ENCODE measurements at places on chromosomes 16 and 17. TPM values are rescaled to one million over a fixed set of nuclear protein-coding genes. Genes with fewer than 3 reads are reported as not detected.

- peak; percentile 62 for ATAC-seq
Measured at GRCh38 chr16:88770461-88771293, 14.3 kb downstream of the PIEZO1 start.

DNA sequence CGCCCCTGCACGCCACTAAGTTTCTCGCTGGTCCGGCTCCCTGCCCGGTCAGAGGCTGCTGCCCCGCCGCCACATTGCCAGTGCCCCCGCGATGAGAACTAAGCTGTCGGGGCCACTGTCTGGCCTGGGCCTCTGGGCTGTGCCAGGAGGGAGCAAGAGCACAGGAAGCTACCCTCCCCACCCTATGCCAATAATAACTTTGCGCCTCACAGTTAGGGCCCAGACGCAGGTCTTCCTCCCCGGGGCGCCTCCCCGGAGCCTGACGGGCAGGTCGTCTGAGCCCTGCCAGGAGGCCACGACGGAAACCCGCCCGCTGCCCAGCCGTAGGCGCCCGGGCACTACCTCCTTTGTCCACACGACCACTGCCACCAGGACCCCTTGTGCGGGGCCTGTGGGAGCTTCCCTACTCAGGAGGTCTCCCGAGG is 1.5 kb downstream of the ZFPM1 start:
- ATAC-seq: no peak

The PIEZO1 gene
- 114 TPM for total RNA-seq

DNA sequence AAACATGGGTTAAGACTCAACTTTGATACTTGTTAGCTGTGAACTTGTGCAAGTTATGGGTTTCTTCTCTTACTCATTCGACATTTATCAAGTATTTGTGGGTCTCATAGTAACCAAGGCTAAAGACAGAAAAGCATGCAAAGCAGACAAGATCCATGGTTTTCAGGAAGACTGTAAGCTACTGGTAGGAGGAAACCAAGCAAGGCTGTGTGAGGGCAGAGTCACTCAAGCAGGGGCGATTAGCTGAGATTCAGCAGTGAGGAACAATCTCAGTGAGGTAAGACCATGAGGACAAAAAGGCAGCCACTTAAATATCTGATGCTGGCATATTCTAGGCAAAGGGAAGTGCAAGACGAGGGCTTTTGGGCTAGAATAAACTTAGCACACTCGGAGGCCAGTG is 29.5 kb downstream of the MBTD1 start:
- ATAC-seq: no peak

All from motor neuron (in vitro differentiated cells).